HFFc6 (cell line): ENCODE measurements at places on chromosomes 2 and 18. TPM values are rescaled to one million over a fixed set of nuclear protein-coding genes. Genes with fewer than 3 reads are reported as not detected.
A peak's percentile ranks its signal among the peaks of the same experiment; 100 is the strongest.

The HMSD gene
- total RNA-seq, result 0.35 TPM in 1 of 3 replicates, not detected in the others

DNA sequence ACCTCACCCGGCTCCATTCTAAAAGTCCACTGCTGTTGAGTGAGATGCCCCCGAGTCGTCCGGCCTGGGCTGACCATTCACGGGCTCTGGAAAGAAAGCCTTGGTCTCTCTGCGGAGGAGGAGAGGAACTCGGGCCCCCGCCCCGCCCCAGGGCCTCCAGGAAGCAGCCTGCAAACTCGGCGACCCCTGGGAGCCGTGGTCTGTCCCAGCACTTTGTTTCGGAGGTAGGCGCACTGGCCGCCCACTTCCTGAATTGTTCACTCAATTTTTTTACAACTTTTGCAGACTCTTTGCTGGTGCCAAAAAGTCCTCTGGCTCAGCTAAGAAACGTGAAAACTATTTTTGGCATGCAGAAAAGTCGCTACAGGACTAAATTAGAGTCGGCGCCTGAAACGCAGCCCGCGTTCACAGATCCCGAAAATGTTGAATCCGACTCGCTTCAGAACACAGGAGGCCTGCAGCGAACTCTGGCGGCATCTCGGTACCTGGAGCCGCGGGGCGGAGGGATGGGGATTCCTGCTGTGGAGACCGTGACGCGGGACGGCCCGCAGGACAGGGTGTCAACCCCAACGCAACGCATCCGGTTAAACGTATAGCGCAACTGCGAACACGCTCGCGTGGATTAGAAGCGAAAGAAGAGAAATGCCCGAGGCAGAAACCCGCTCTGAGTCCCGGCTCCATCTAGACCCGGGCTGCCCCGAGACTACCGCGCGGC, 1.5 kb downstream of the PXDN start:
- peak overlapping the region; percentile 97 for H3K4me3 ChIP-seq
- H3K4me1 ChIP-seq, result peaks cover 55% of the 10 kb centered on the region
- H3K36me3 ChIP-seq, result peaks cover 37% of the 10 kb centered on the region
- peak; percentile 92 for DNase-seq
- H3K27ac ChIP-seq, result peak overlapping the region; percentile 97
- H3K27me3 ChIP-seq, result peaks cover 11% of the 10 kb centered on the region

The NYAP2 gene
- not detected in 3 replicates for total RNA-seq

The CNDP1 gene
- total RNA-seq, result not detected in 3 replicates

GRCh38 chr18:7617738-7618422, 50.8 kb downstream of the PTPRM start:
- H3K27me3 ChIP-seq, result peaks cover 1% of the 10 kb centered on the region
- DNase-seq, result peak; percentile 80
- H3K36me3 ChIP-seq, result no peaks in the 10 kb centered on the region
- peaks cover 61% of the 10 kb centered on the region for H3K4me1 ChIP-seq

The ARHGAP15 gene
- total RNA-seq, result not detected in 3 replicates

- H3K4me1 ChIP-seq, result peaks cover 6% of the 10 kb centered on the region; the same call in 1 of the 2 replicates
- no peak overlapping the region for H3K27ac ChIP-seq
- no peaks in the 10 kb centered on the region for H3K36me3 ChIP-seq
- H3K27me3 ChIP-seq, result no peaks in the 10 kb centered on the region; the same call in 1 of the 2 replicates
- DNase-seq, result no peak
- H3K4me3 ChIP-seq, result no peak overlapping the region
Observed at GRCh38 chr2:168394262-168394661, 61.8 kb upstream of the CERS6 start.

The PROM2 gene
- total RNA-seq, result 0.21 to 0.33 TPM (median 0.23 TPM) in 3 replicates
